ENCODE measurements at places on chromosomes 1 and 21.

- no peak for DNase-seq
Observed at GRCh38 chr1:56450004-56450666, 129.2 kb downstream of the PLPP3 start.

DNA sequence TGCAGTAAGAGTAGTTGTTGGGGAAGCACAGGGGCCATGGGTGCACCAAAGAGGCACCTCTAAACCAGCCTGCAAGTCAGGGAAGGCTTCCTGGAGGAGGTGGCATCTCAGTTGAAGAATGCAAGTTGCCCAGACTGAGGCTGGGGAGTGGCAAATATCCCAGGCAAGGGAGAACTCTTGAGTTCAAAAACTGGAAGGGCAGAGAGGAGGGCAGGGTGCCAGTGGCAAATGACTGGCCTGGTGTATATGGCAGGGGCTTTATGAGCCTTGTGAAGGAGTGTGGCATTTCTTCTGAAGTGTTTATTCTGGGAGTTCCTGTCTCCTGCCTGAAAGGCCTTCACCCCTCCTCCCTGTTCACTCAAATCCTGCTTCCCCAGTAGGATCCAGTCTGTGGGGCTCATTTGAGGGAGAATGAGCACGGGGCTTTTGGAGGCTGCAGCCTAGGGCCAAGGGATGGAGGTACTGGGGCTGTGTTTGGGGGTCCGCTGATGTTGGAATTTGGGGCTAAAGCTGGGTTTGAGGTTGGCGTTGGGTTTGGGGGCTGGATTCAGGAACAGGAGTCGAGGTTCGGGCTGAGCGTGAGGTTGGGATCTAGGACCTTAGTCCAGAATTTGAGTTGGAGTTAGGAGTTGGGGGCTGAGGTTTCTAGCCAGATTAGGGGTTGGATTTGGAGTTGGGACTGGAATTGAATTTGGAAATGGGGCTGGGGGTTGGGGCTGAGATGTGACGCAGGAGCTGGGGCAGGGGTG is at the start of gene TMEM125:
Gene TMEM125 (plus strand): TSS at position 357 of the 749 bp plus-strand sequence. CDS start 2,740 bp downstream, outside the sequence.
- no peak for DNase-seq

GRCh38 chr1:42674682-42675081 is 7.5 kb upstream of the YBX1 start:
- DNase-seq: no peak

DNA sequence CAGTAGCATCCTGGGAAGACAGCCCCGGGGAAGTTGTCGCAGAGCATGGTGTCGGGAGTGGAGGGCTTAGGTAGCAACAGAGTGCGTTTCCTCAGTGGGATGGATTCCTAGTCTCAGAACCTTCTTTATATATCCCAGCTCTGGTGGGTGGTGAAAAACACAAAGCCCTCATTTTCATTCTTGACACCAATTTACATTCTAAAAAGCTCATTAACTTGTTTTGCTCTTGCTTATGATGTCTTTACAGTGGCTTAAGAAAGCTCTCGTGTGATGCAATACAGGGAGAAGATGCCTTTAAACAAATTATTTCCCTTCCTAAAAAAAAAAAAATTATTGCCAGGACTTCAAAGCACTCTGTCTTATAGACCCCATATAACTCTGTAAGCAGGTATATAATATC is at the start of gene KRTAP8-1:
Gene KRTAP8-1 (minus strand): TSS at position 101 of the 400 bp plus-strand sequence. CDS start 54 bp downstream, at position 47.
- no peak for DNase-seq

- no peak for DNase-seq
Observed at GRCh38 chr1:209607102-209607794, 23.7 kb downstream of the CAMK1G start.

DNA sequence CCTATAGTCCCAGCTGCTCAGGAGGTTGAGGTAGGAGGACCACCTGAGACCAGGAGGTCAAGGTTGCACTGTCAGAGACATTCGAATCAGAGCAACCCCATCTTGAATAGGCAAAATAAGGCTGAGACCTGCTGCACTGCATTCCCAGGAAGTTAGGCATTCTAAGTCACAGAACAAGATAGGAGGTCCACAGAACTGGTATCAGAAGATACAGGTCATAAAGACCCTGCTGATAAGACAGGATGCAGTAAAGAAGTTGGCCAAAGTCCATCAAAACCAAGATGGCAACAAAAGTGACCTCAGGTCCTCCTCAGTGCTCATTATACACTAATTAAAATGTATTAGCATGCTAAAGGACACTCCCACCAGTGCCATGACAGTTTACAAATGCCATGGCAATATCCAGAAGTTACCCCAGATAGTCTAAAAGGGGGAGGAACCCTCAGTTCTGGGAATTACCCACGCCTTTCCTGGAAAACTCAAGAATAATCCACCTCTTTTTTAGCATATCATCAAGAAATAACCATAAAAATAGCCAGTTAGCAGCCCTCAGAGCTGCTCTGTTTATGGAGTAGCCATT is 65.2 kb upstream of the KLHDC7A start:
- no peak for DNase-seq

DNA sequence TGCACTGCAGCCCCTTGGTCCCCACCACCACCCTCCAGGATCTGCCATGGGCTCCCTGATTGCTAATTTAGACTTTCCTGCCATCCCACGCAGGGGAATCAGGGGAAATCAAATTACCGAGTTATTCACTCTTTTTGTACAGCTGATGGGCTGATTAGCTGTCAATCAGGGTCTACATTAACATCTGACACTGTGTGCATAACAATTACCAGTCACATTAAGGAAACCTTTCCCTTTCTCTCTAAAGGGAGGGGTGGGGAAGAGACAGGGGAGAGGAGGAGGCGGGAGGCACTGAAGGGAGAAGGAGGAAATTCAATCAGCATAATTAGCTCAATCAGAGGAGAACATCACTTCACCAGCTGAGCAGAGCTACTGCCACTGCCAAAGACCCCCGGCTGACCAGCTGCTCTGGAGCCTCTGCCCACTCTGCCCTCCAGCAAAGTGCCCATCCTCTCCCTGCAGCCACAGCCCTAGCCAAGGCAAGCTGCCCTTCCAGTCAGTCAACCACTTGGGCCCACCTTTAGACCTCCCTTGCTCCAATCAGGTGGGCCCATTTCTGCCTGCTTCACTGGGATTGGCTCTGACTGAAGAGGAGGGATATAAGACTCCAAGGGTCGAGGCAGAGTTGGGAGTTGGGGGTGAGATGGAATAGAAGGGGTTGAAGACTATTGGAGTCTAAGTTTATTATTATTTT is 199.3 kb upstream of the ZC3H12A start:
- DNase-seq: no peak

DNA sequence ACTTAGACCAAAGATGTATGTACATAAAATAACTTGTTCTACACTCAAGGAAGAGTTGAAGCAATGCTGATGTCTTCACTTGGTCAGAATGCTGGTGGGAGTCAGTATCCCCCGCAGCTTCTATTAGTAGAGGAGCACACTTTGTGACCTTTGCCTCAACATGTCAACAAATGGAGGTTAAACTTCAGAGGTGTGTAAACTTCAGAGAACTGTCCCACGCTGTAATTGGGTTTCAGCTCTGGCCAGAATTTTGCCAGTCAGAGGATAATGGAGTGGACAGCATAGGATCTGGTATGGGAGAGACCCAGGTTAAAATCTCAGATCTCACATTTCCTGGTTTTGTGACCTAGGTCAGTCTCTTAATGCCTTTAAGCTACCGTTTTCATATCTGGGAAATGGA is 107.6 kb upstream of the ZNF644 start:
- no peak for DNase-seq

GRCh38 chr1:30774550-30775432 is 17.2 kb upstream of the LAPTM5 start:
- peak; percentile 54 for DNase-seq

GRCh38 chr1:236150986-236151385 is 8.6 kb downstream of the GPR137B start:
- DNase-seq: no peak

DNA sequence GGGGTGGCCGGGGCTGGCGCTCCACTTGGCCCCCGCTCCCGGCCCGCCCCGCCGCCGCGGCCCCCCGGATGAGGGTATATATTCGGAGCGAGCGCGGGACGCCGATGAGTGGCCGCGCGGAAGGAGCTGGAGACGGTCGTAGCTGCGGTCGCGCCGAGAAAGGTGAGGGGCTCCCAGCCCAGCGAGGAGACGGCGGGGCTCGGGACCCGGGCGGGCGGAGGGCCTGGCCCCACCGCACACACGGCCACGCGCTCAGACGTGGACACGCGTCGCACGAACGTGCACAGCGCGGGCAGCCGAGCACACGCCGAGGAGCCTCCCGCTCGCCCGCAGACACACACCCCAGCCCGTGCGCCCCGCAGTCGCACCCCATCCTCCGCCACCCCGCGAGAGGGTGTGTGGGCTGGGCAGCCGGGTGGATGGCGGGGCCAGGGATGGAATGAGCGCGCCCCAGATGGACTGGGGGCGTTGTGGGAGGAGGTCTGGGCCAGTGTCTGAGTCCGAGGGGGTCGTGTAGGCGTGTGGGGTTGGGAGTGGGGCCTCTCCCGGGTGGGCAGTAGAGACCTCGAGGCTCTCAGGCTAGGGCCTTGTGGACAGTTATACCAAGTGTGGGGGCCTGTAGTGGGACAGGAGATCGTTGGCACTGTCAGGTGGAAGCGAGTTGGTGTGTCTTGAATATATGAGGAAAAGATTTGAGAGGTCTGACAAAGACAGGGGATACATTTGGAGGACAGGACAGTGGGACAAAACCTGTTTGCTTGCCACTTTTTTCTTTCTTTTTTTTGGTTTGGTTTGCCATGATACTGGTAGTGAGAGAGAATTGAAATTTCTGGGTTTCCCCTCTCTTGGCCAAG is at the start of gene UAP1:
Gene UAP1 (plus strand): TSS at position 107 of the 854 bp plus-strand sequence. CDS start 4,347 bp downstream, outside the sequence.
- no peak for DNase-seq

DNA sequence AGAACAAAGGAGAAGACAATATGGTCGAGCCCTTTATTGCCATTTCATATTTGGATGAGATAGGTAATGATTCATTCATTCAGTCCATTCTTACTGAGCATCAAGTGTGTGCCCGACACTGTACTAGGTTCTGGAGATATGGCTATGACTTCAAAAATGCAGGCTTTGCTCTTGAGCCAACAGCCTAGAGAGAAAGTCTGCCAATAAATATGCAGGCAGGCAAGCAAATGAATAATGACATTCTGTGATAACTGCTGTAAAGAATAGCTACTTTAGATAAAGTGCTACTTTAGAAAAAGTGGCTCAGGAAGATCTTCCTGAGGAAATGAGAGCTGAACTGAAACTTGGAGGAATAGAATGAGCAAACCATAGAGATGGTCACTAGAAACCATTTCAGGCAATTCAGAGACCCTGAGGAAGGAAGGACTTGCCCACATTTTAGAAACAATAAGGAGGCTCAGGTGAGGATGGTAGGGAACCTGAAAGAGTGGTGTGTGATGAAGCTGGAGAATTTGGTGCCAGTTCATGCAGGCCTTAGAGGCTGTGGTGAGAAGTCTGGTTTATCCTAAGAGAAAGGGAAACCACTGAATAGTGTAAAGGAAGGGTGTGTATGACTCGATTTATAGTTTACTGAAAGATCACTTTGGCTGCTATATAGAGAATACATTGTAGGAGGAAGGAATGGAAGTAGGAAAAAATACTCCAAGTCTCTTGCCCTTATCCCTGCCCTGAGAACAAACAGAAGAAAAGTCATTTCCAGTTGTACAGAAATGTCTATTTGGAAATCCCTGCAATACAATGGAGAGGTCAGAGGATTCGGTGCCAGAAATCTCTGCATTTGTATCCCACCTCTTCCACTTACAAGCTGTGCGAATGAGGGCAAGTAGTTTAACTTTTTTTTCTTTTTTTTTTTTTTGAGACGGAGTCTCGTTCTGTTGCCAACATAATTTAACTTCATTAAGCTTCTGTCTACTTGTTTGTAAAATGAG is 167.9 kb downstream of the VPS13D start:
- no peak for DNase-seq

DNA sequence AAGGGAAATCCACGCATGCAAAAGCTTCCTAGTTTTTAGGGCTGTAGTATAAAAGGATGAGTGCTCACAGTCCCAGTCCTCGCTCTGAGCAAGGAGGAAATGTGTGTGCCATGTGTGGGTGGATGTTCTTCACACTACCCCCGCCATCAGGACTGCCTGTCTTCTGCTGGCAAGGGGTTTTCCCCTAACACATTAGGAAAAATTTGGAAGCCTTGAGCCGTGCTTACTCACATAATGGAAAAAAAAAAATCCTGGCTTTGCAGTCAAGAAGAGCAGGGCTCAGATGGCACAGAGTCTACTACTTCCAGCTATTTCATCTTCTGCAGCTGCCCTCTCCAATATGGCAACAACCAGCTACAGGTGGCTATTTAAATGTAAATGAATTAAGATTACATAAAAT is 363.1 kb downstream of the PLPP3 start:
- peak; percentile 58 for DNase-seq

DNA sequence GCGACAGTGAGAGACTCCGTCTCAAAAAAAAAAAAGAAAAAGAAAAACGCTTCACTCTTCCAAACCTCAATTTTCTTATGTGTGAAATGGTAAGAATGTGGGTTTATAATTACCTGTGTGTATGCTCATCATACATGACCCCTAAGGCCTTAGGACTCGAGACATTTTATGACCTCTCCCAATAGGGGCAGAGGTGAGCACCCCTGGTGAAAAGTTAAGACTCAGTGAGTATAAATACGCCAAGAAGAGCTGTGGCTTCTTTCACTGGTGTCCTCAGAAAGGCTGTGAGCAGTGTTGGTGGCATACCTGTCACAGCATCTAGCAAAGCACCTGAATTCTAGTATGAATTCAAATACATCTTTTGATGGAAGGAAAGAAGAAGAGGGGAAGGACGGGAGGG is 7.8 kb upstream of the FCMR start:
- DNase-seq: no peak

DNA sequence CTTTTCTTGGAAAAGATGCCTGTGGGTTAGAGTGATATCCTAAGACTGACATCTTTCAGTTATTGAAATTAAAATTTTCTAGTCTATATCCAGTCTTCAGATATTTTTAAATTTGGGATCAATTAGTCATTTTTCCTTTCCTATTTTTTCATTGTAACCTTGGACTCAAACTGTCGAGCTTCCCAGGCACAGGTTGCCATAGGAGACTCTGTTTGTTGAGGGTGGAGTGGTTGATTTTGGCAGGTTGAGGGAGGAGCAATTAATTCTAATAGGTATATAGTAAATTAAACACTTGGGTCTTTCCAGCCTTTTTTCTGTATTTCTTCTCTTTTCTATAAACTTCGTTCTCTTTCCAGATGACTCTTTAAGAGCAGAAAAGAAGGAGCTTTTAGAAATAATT is 326.8 kb downstream of the ASTN1 start:
- DNase-seq: no peak

- no peak for DNase-seq
Observed at GRCh38 chr1:116877141-116877818, 32.4 kb upstream of the PTGFRN start.
